ENCODE measurements at places on chromosomes 3 and 15. TPM values are rescaled to one million over a fixed set of nuclear protein-coding genes. Genes with fewer than 3 reads are reported as not detected.

OR5K3 gene
- total RNA-seq, result not detected

CCR3 gene
- not detected for total RNA-seq

UQCC5 gene
- total RNA-seq, result 13.7 TPM

ONECUT1 gene
- total RNA-seq, result 48.9 TPM

COLQ gene
- 4.8 TPM for total RNA-seq

TM6SF1 gene
- total RNA-seq, result not detected

KIF7 gene
- total RNA-seq, result 9.3 TPM

PLSCR4 gene
- not detected for total RNA-seq

SLC28A1 gene
- 0.25 TPM for total RNA-seq

GOLGA6L10 gene
- 0.96 TPM for total RNA-seq

MESP2 gene
- not detected for total RNA-seq

P2RY14 gene
- not detected for total RNA-seq

GMNC gene
- total RNA-seq, result 0.64 TPM

WDR93 gene
- not detected for total RNA-seq

EPM2AIP1 gene
- total RNA-seq, result 17.2 TPM

GOLGA6A gene
- total RNA-seq, result 0.83 TPM

ANKUB1 gene
- total RNA-seq, result not detected

KLHL6 gene
- not detected for total RNA-seq

SLC12A1 gene
- total RNA-seq, result not detected

A4GNT gene
- total RNA-seq, result not detected

PCYT1A gene
- total RNA-seq, result 37.0 TPM

DNA sequence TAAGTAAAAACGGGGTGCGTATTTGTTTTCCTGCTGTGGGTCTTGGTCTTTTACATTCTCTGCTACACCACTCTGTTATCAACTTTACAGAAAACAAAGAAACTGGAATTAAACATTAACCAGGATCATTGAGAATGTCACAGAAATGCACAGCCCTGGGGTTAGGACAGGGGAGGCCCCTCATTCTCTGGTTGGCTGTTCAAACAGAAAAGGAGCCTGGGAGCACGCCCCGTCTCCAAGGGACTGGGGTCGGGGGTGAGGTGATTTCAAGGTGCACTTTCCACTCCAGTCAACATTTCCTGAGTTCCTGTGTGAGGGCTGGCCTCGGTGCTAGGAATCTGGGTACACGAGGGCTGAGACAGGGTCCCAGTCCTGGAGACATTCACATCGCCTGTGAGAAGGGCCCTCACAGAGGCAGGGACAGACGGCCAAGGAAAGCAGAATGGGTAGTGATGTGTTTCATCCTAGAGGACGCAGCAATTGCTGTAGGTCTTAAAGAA is 30.3 kb downstream of the CPN2 start:
- no peak for DNase-seq

- no peak for DNase-seq
Observed at GRCh38 chr15:26771168-26771567, 1.7 kb downstream of the GABRB3 start.

GRCh38 chr15:95922431-95922830 is 408.1 kb upstream of the NR2F2 start:
- no peak for DNase-seq

GRCh38 chr15:76939715-76940114 is 8.2 kb downstream of the RCN2 start:
- DNase-seq, result no peak

GRCh38 chr3:64144241-64144900 is 80.9 kb downstream of the PRICKLE2 start:
- DNase-seq, result no peak

GRCh38 chr15:28994142-28994830 is 108.5 kb downstream of the APBA2 start:
- no peak for DNase-seq

- DNase-seq, result no peak
Observed at GRCh38 chr15:52645916-52646315, 33.3 kb downstream of the ATOSA start.

DNA sequence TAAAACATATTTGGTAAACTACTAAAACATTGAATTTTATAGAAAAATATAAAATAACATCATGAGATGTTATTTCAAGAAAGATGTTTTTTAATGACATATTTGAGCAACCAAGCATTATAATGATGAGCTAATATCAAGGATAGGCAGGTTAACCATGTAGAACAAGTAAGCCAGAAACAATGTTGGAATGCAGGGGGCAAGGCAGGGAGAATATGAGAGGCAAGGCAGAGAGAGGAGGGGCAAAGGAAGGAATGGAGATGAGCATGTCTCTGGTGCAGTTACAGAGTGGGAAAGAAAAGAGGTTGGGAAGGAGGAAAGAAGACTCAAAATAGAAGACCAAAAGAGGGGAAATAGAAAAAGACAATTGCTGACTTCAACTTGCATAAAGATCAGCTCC is 390.4 kb downstream of the MCTP2 start:
- DNase-seq, result no peak

DNA sequence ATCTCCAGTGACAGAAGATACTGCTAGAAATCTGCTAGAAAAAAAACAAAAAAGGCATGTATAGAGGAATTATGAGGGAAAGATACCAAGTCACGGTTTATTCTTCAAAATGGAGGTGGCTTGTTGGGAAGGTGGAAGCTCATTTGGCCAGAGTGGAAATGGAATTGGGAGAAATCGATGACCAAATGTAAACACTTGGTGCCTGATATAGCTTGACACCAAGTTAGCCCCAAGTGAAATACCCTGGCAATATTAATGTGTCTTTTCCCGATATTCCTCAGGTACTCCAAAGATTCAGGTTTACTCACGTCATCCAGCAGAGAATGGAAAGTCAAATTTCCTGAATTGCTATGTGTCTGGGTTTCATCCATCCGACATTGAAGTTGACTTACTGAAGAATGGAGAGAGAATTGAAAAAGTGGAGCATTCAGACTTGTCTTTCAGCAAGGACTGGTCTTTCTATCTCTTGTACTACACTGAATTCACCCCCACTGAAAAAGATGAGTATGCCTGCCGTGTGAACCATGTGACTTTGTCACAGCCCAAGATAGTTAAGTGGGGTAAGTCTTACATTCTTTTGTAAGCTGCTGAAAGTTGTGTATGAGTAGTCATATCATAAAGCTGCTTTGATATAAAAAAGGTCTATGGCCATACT is 4.0 kb downstream of the B2M start:
- DNase-seq, result no peak

DNA sequence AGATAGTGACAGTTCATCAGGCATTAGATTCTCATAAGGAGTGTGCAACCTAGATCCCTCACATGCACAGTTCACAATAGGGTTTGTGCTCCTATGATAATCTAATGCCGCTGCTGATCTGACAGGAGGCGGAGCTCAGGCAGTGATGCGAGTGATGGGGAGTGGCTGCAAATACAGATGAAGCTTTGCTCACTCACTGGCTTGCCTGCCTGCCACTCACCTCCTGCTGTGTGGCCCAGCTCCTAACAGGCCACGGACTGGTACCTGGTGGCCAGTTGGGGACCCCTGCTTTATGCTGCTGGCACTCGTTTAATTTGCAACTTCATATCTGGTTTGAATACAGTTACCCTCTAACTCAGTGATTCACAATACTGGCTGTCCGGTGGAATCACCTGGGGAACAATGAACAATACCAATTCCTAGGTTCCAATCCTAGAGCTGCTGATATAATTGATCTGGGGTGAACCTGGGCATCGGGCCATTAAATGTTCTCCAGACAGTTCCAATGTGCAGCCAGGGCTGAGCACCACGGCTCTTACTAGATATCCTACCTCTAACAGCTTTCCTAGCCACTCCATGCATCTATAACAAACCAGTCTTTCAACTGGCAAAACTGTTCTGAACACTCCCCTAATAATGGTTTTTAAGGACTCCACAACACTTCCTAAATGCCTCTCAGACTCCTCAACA is 131.4 kb downstream of the ATP1B3 start:
- peak; percentile 32 for DNase-seq

DNA sequence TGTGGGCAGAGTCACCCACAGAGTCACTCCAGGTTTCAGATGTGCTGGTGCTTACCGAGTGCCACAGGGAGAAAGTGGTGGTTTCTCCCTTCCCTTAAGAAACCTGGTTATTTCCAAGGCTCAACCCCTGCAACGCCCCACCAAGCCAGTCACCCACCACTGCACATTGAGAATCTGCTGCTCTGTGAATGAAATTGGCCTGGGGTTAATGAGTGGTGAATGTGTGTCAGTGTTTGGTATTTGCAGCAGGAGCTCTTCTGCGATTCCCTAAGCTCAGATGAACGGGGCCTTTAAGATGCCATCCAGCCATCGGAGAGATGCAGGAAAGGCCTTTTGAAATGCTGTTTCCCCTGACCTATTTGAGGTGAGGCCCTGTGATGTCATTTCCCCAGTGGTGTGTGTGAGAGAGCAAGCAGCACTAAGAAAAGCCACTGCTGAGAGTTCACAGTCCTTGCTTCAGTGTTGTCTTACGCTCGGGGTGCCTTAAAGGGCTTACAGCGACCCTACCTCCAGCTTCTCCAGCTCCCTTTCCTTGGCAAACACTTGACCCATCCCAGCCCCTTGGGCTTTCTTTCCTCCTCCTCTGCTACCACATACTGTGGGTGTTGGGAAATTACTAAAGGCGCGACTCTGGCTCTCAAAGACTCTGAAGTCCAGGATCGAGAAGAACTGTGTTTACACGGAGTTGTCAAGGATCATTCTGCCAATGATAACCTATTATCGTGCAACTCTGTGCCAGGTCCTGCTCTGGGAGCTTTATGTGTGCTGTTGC is 68.9 kb downstream of the SMAD3 start:
- no peak for DNase-seq

GRCh38 chr3:88019024-88019423 is 39.8 kb downstream of the CGGBP1 start:
- DNase-seq, result no peak

- no peak for DNase-seq
Observed at GRCh38 chr3:94099311-94099710, 36.5 kb downstream of the NSUN3 start.

- no peak for DNase-seq
Observed at GRCh38 chr3:76039431-76039830, 254.1 kb upstream of the ZNF717 start.

GRCh38 chr3:170475092-170475685 is 56.5 kb downstream of the CLDN11 start:
- no peak for DNase-seq

GRCh38 chr3:126682009-126682408 is 22.0 kb upstream of the CHCHD6 start:
- no peak for DNase-seq

DNA sequence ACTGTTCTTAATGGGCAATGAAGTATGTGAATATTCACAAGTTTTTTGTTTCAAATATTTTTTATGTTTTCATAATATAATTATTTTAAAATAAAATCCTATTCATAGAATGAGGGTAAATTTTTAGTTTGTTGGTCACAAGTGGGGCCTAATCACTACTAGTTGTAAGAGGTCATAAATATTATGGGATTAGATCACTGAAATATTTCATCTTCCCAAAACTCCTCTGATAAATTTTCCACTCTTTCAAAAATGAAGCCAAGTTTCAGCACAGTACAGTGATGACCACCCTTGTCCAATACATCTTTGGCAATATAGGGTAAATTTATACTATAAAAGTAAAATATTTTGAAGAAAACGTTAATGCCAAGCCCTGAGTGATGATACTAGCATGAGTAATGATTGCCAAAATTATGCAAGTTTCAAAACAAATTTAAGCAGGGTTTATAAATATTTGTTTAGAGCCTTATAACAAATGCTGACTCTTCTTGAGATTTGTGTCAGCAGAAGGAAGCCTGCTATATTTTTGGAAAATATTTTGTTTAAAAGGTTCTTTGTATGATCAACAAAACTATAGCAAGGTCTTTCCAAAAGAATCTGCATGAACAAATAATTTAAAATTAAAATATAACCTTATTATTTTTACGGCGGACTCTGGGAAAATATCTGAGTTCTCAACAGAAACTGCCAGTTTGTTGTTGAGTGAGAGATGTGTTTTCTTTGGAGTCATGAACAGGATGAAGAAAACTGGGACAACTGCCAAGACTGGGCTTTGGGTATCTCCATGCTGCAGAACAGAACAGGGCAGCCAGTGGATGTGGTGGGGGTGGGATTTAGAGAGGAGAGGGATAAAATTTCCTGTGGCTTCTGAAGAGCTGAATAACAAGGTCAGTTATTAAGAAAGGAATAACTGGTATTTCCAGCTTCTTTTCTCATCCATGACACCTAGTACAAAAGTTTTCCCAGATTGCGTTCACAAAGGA is 17.9 kb upstream of the TM4SF1 start:
- no peak for DNase-seq

DNA sequence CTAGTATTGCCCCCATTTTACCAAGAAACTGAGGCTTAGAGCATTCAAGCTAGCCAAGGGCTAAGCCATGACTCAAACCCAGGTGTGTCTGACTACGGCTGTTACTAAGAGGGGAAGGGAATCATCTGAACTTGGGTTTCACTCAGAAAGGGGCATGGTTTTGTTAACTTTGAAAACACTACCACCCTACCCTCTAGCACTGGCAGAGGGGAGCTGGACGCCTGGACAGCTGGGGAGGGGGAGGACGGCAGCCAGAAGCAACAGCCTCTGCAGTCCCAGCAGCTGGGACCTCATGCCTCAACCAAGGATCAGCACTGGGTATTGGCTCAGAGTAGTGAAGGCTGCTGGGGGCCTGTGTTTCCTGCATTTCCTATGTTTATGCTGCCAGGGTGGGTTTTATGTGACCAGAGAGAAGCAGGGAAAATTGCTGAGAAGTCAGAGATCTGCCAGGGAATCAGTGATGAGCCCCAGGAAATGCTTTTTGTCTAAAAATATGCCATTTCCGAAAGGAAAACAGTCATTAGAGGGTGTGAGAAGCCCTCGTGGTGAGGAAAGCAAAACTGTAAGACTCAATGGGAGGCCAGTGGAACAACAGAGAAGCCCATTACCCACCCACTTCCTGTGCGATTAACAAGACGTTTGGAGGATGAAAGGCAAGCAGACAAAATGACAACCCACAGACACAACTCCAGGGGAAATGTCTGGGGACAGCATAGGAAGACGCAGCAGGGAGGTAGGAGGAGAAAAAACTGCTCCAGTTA is 41.2 kb downstream of the LIPC start:
- DNase-seq, result no peak
